ENCODE measurements at places on chromosomes 7 and 10.

DNA sequence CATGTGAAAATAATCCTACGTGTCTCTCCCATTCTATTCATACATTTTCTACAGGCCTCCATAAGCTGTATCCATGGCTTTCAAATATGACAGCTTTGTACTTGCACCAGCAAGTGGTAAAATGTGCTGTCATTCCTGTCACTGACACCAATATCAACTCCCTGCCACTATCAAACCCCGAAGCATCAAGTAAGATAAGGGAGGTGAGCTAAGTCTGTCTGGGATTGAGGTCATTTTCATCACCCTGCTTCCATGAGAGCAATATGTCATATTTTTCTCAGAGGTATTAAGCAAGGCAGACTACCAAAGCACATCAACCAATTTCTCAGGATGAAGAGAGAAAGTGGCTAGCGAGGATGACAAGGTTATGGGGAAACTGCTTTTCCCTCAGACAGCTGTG is 11.1 kb downstream of the GPR22 start:
- DNase-seq = no peak

DNA sequence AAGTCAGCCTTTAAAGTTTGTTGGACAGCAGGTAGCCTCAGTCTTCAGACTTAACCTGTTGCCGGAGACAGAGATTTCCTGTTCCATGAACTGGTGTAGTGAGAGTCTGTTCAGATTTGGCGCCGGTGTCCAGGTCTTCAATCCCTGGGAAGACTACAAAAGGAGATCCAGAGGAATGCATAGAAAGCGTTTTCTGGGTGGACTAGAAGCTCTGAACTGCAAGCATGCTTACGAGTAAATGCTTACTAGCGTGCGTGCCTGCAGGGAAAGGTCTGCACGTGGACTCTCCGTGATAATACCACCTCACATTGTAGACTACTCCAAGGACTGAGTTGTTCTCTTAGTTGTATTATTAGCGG is 878 bp downstream of the GLRX3 start:
- DNase-seq = no peak

DNA sequence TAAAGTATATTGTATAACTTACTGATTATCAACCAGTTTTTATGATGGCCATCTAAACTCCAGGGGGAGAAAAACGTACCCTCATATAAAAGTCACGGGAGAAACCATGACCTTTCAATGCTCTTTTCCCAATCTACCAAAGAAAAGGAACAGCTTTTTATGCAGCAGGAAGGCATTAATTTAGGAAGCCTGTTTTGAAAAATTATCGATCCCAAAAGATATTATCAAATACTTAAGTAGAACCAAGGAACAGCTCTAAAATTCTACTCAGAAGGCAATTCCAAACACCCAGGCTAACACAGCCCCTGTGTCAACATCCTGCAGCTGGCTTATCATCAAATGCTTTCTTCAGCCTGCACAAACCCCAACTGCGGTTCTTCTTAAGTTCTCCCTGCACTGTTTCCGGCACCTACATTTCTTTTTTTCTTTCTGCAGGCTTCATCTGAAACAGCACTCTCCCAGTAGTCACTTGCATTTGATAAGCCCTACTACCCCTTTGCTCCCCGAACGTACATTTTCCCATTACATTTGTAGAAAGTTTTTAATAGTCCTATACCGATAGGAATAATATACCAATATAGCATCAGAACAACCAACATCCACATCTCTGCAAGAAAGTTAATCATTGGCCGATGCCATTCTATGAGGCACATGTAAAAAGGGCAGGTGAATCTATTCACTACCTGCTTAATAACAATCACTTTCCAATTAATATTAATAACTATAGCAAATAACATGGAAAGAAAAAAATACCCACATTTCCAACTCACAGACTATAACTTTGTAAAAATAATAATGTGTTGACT is 47.9 kb downstream of the PIP4K2A start:
- DNase-seq = peak; percentile 30

- DNase-seq = no peak
These were observed 264.3 kb downstream of the TCF7L2 start for GRCh38 chr10:113214331-113214730.

- no peak for DNase-seq
These were observed 32.3 kb upstream of the ARID5B start for GRCh38 chr10:61869041-61869675.

DNA sequence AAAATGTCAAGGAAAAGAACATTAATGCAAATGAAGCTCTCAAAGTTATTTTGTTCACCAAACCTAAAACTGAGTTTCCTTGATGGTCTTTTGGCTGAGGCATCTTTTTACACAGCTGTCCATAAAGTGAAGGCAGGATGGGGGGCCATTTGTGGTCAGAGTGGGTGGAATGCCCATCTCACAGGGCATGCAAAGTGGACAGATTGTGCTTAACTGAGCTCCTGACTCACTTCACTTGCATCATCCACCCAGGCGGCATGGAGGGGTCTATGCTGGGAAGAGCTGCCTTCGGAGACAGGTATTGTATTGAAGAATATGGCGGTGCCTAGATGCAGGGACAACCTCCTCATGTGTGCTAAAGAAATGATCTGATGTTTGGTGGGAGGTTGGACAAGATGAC is 905.3 kb downstream of the KCNMA1 start:
- no peak for DNase-seq

DNA sequence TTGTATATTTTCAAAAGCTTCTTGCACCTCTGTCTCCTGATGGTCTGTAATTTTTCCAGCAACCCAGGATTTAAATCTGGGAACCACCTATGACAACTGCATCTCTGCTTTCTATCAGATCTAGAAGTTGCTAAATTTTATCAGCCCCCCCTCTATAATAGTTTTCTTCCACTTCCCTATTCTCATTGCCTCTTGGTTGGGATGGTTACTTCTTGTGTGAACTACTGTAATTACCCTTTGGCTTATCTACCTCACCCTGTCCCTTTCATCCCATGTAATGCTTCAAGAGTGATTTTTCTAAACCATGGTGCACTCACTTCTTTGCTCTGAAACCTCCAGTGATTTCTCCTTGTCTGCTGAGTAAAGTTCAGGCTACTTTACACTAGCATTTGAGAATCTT is 92.3 kb downstream of the BMPR1A start:
- DNase-seq = no peak

DNA sequence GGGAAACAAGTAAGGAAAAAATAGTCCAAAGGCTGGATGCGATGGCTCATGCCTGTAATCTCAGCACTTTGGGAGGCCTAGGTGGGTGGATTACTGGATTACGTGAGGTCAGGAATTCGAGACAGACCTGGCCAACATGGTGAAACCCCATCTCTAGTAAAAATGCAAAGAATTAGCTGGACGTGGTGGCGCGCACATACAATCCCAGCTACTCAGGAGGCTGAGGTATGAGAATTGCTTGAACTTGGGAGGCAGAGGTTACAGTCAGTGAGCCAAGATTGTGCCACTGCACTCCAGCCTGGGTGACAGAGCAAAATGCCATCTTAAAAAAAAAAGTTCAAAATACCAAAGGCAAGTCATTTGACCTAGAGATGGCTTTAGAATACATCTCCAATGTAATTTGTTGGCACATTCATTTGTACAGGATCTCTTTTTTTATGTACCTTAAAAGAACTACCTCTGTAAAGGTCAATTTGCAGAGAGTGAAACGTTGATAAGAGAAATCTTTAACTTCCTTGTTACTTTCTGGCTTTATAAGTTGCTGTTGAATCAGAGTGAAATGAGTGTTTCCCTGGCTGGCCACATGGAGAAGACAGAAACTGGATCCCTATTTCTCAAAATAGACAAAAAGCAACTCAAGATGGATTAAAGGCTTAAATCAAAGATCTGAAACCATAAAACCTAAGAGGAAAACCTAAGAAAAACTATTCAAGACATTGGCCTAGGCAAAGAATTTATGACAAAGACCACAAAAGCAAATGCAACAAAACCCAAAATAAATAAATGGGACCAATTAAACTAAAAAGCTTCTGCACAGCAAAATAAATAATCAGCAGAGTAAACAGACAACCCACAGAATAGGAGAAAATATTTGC is 260.7 kb downstream of the KLF6 start:
- DNase-seq = no peak

- no peak for DNase-seq
These were observed 48.0 kb upstream of the DAGLB start for GRCh38 chr7:6495597-6496262.

GRCh38 chr10:69469976-69470375 is 18.7 kb downstream of the TSPAN15 start:
- no peak for DNase-seq

DNA sequence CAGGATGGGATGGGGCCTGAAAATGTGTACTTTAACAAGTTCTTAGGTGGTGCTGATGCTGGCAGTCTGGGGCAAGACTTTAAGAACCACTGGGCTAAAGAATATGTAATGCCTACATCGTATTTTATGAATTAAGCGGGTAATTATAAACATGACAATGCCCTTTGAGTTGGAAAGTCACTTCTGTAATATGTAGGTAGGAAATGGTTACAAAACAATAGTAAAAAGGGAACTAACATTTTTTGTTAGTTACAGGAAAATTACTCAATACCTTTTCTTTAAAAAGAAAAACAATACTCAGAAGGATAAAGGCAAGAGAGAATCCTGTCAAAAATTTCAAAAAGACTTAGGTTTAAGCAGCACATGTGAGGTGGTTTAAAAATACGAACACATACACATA is 48.3 kb upstream of the STEAP4 start:
- DNase-seq = no peak

DNA sequence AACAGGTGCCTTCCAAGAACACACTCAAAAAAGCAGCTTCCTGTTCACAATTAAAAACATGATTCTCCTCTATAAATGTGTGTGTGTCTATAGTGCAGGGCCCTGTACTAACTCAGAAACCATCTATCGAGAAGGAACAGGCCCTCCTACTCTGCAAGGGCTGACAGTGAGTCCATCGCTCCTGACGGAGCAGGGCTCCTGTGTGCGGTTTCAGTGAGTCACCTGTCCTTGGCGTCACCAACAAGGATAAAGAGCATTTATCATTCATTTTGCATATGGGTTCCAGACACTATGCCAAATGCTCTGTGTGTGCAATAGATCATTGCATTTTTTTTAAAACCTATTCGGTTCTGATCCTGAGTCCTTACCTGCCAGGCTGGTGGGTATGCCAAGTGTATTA is 63.7 kb downstream of the TACC2 start:
- DNase-seq = no peak

- DNase-seq = no peak
These were observed 378.0 kb upstream of the AKR1E2 start for GRCh38 chr10:4448030-4448429.

GRCh38 chr7:18356191-18356645 is 139.3 kb upstream of the HDAC9 start:
- peak; percentile 30 for DNase-seq

- DNase-seq = no peak
These were observed 47.9 kb downstream of the OGDH start for GRCh38 chr7:44654255-44654796.

- DNase-seq = no peak
These were observed 17.4 kb downstream of the MTPN start for GRCh38 chr7:135959646-135960363.

- no peak for DNase-seq
These were observed 537.6 kb downstream of the ACTR3B start for GRCh38 chr7:153297141-153297540.

DNA sequence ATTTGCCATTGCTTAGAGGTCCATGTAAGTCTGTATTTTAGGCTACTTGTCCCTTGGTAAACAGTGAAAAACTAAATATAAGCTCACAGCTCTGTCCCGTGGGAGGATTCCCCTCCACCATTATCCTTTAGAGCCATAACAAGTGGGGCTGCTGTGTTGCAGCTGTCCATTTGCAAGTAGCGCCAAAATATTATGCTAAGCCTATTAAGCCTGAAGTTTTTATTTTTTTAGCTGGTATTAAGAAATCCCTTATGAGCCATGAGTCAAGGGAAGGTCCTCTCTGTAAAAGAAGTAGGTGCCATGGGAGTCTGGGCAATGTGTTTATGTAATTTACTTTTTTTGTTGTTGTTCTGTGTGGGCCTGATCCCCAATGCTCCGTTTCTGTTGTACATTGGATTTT is 183.9 kb downstream of the THSD7A start:
- no peak for DNase-seq

DNA sequence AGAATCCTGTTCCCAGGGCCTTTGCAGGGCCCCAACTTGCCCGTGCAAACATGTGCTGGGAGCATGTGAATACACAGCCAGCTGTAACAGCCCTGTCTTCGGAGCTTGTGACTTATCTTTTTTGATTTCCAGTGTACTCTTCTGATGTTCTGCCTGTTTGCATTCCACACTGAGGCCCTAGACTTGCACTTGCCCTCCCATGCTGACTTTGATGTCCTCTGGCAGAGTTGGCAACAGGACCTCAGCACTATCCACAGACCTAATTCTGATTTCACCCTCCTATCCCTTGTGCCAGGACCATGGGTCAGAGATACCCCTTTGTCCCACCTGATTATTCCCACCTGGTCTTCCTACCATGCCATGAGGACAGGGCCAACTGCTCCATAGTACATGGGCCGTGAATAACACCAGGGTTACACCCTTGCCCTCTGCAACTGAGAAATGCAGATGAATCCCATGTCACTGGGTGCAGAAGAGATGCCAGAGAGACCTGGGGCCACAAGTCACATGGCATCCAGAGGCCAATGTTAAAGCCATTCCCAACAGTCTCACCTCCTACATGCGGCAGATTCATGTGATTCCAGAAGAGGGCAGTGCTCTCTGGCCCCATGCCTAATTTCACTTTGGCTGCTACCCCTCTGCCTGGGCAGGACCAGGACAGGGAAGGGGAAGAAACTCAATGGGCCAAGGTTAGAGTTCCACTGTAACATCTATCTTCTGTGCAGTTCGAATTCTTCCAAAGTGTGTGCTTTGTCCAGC is 43.0 kb downstream of the SCRN1 start:
- no peak for DNase-seq

- DNase-seq = no peak
These were observed 43.6 kb downstream of the FBXW4 start for GRCh38 chr10:101651336-101651735.

DNA sequence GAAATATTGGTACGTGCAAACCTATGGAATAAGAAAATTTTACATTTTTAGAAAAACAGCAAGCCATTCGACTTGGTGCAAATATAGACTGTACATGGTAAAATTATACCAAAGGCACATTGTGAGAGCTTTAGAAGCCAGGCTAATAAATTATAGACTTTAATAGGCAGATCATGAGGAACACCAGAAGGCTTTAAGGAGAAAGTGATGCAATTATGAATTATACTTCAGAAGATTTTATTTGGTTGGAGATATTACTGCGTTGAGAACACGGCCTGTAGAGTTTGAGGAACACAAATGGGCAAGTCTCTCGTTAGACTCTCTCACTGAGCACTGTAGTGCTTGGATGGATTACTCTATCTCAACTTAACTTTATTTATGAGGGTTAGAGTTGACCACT is 141.7 kb downstream of the MACC1 start:
- no peak for DNase-seq

GRCh38 chr7:138170298-138170697 is 94.0 kb downstream of the AKR1D1 start:
- DNase-seq = no peak

GRCh38 chr7:103547451-103548284 is 101.7 kb upstream of the SLC26A5 start:
- DNase-seq = no peak

DNA sequence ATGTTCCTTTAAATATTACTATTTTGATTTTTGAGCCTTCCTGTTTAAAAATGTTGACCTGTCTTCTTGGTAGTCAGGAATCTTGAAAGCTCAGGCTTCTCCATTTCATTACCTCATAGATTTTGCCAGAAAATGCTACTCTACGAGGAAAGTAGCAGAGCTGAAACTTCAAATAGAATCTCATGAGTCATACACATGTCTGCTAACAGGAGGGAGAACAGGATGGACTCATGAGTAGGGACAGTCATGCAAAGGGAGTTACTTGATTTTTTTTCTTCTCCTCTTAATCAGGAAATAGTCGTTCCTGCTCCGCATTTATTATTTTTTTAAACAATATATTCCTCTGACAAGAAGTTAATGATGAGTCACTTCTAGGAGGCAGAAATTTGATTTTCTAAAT is 37.0 kb upstream of the MINDY3 start:
- DNase-seq = no peak

Measured in CD8-positive, alpha-beta T cell (primary cell).